Stimulated activated CD8-positive, alpha-beta memory T cell treated with anti-CD3 and anti-CD28 coated beads, Interleukin-4, amount 100 ng/mL, for 4 hours (primary cell): ENCODE measurements at places on chromosomes 1 and 21.

GRCh38 chr1:205137901-205138300, 16.1 kb upstream of the RBBP5 start:
- DNase-seq: no peak

- DNase-seq: no peak
Observed at GRCh38 chr1:23459338-23459757, 24.6 kb downstream of the ASAP3 start.

DNA sequence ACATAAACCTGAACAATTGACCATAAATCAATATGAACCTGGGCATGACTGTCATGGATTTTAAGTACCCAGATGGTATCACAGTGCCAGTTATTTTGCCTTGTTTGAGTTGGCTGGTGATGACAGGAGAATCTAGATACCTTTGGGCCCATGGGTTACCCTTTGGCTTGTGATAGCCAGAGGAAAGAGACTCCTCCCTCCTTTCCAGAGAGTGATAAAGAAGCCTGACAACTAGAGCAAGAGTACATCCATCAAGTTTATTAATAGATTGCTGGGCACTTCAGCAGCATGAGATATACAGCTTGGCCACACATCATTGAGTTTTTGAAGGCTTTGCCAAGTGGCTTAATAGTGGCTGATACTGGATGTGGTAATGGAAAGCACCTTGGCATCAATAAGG, 6.6 kb upstream of the FMO3 start:
- DNase-seq: no peak

DNA sequence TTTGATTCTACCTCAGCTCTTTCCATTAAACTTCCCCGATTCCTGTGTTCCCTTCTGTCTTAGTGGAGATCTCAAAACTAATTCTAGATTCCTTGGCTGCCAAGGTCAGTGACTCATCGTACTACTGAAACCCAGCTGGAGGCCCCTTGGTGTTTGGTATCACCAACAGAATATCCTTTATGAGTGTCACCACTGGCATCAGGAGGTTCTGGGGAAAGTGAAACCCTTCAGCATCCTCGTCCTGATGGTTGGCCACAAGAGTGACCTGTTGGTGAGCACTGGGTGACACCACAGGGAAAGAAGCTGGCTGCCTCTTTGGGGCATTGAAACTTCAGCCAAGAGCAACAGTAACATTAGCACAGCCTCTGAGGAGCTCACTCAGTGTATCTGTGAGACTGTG, 9.6 kb downstream of the RAB42 start:
- no peak for DNase-seq

- no peak for DNase-seq
Observed at GRCh38 chr21:32570456-32570855, 14.9 kb downstream of the TCP10L start.

GRCh38 chr1:98030483-98030882, 109.6 kb upstream of the DPYD start:
- DNase-seq: no peak

GRCh38 chr1:208374391-208374941, 130.3 kb upstream of the PLXNA2 start:
- DNase-seq: no peak

DNA sequence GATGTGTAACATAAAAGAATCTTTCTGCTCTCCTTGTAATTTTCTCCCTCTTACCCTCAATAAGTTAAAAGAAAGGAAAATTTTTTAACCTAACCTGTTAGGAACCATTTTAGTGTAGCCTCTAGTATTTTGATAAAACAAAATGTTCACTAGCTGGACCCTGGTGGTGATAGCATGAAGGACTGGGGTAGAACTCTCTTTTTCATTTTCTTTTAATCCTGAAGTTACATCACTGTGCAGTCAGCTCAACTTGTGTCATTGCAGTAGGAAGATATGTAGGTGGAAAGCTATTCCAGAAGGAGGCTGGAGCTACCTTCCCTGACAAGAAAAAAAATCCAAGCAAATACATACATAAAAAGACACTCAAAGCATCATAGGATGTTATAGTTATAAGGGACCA, 39.3 kb downstream of the NFIA start:
- DNase-seq: no peak

DNA sequence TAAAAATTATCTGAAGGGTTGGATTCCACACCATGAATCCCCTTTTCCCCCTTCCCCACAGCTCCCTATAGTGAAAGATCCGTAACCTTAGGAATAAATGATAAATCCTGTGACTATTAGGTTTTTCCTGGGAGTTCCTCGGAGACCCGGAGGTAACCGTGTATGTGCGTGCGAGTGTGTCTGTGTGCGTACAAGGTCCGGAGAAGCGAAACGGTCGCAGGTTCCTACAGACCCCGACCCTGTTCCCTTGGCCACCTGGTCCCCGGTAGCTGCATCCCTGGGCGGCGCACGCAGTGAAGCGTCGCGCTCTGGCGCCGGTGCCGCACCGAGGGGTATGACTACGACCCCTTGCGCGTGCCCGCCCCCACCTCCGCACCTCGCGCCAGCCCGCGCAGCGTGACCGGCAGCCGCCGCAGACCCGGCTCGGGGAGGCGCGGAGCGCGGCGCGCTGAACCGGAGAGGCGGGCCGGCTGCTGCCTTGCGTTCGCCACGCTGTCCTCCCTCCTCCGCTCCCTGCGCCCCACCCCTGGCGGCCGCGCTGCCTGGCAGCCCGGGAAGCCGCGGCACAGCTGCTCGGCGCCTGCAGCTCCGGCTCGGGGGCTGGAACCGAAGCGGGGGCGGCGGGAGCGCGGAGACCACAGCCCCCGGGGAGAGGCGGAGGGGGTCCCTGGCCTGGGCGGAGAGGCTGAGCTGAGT, at the start of gene AK5:
Gene AK5, plus strand, starts transcription at position 529 of the 696 bp plus-strand sequence. CDS start 295 bp downstream, outside the sequence.
- no peak for DNase-seq
